GM12891 (cell line): ENCODE measurements at places on chromosomes 13 and 19.

DNA sequence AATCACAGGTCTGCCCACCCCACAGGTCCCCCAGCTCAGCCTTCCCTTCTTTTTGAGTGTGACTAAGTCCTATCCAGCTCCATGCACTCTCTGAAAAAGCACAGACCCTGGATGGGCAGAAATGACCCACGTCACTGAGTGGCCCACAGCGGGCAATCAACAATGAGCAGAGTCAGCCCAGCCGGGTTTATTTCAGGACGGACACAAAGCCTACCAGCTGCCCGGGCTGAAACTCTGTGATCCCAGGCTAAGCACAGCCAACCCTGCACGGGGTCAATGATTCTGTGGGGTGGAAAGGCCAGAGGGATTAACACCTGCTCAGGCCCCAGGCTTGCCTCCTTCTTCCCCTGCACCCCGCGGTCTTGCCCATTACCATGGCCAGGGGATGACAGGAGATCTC lies 8.4 kb downstream of the NAPA start:
- no peak for DNase-seq

- DNase-seq = no peak
These were observed 53.5 kb upstream of the TSHZ3 start for GRCh38 chr19:31402529-31403316.

- no peak for DNase-seq
These were observed 25.6 kb upstream of the ADGRE1 start for GRCh38 chr19:6861683-6862286.

GRCh38 chr19:48502350-48503018 lies 9.2 kb downstream of the LMTK3 start:
- DNase-seq = no peak
